ENCODE measurements at places on chromosomes 11 and 22. TPM values are rescaled to one million over a fixed set of nuclear protein-coding genes. Genes with fewer than 3 reads are reported as not detected.

The RIMBP3C gene
- 1.6 TPM for total RNA-seq

The MUC5B gene
- total RNA-seq = not detected

The CHRM1 gene
- 0.14 TPM for total RNA-seq

The SYCE3 gene
- total RNA-seq = not detected

The FOXRED1 gene
- 59.2 TPM for total RNA-seq

The SAA4 gene
- not detected for total RNA-seq

The POU2AF1 gene
- total RNA-seq = not detected

The LRRC32 gene
- total RNA-seq = 0.89 TPM

The MS4A6A gene
- total RNA-seq = not detected

The SLCO2B1 gene
- total RNA-seq = not detected

The CD3G gene
- total RNA-seq = not detected

The QSER1 gene
- total RNA-seq = 136 TPM

The SLC5A1 gene
- not detected for total RNA-seq

The NARS2 gene
- total RNA-seq = 45.7 TPM

The PKDREJ gene
- not detected for total RNA-seq

The TUB gene
- total RNA-seq = 23.7 TPM

The EWSR1 gene
- 427 TPM for total RNA-seq

The IL17REL gene
- 0.31 TPM for total RNA-seq

The UBQLNL gene
- total RNA-seq = 0.35 TPM

The CEP126 gene
- total RNA-seq = 1.4 TPM

The RIMBP3B gene
- 0.04 TPM for total RNA-seq

The EXPH5 gene
- total RNA-seq = 8.4 TPM

The FGF19 gene
- 27.4 TPM for total RNA-seq

The LMO1 gene
- not detected for total RNA-seq

The OSBP gene
- 39.3 TPM for total RNA-seq

The APOA4 gene
- not detected for total RNA-seq

The CCDC157 gene
- total RNA-seq = 6.9 TPM

The TMPRSS6 gene
- total RNA-seq = not detected

The OR5F1 gene
- not detected for total RNA-seq

The MYO18B gene
- 0.45 TPM for total RNA-seq

The ARHGAP8 gene
- 62.8 TPM for total RNA-seq

The MISFA gene
- not detected for total RNA-seq

The GTSE1 gene
- total RNA-seq = 26.3 TPM

The C22orf42 gene
- 0.76 TPM for total RNA-seq

The DRD4 gene
- 1.0 TPM for total RNA-seq

The NOX4 gene
- total RNA-seq = 2.6 TPM

The DBX1 gene
- not detected for total RNA-seq

The BATF2 gene
- 0.58 TPM for total RNA-seq

The C22orf31 gene
- not detected for total RNA-seq

The PANX3 gene
- total RNA-seq = not detected

The CCDC73 gene
- not detected for total RNA-seq

The MS4A2 gene
- total RNA-seq = not detected

The SHISA8 gene
- total RNA-seq = 0.62 TPM

The OR52A1 gene
- 4.3 TPM for total RNA-seq

The ALDH3B1 gene
- not detected for total RNA-seq

The TSSK2 gene
- not detected for total RNA-seq

The ELF5 gene
- not detected for total RNA-seq

The KCTD17 gene
- 26.9 TPM for total RNA-seq

Data from GM23338 (cell line).